ENCODE measurements at places on chromosomes 11 and 22.

GRCh38 chr22:25824828-25825423 lies 82.9 kb downstream of the MYO18B start:
- no peak for DNase-seq

DNA sequence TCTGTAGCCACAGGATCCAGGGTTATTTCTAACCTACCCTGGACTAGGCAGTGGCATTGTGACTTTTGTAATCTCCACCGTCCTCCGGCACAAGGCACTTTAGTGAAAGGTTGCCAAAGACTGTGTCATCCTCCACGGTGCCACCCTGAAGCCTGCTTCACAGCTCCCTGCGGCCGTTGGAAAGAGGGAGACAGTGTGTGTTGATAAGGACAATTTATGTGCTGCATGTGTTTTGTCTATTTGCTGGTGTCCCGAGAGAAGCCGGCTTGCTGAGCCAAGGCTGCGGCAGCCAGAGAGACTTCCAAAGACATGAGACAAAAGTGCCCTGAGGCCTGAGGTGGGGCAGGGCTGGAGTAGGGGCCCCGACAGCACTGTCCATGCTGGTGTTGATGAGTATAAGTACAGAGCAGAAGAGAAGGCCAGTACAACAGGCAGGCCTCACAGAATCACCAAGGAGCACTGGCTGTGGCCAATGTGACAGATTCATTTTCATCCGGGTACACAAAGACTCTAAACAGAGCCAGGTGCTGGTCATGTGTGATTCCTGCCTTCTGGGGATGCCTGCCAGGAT lies 40.9 kb downstream of the GALNT18 start:
- no peak for DNase-seq

GRCh38 chr11:123439616-123440015 lies 9.5 kb downstream of the GRAMD1B start:
- peak; percentile 37 for DNase-seq

DNA sequence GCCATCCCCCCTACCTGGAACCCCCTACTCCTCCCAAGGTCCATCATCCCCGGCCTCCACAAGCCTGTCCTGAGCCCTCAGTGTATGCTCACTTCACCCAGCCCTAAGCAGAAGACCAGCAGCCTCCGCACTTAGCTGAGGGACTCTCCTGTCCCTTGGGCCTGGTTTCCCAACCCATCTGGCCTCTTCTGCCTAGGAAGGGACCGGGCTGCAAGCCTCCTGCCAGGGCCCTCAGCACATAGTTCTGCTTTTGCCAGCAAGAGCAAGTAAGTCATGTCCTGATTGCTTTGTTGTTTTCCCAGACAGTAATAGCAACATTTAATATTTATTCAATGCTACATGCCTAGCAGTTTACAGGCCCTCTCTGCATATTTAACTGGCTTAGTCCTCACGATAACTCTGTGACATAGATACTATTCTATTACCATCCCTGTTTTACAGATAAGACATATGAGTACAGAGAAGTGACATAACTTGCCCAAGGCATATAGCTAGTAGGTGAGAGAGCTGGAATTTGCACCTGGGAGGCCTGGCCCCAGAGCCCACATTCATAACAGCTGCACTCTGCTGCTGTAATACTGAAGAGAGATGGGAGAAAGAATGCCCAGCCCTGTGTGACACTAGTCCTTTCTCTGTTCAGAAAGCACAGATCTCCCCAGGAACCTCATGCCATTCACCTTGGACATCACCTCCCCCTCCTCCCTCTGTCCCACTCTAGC lies 139.2 kb downstream of the PARVA start:
- DNase-seq: no peak

- DNase-seq: no peak
Observed at GRCh38 chr11:123797114-123797513, 9.0 kb downstream of the OR6M1 start.

- DNase-seq: no peak
Observed at GRCh38 chr11:3745161-3745560, 52.2 kb downstream of the NUP98 start.

- no peak for DNase-seq
Observed at GRCh38 chr22:41263704-41264103, 22.3 kb downstream of the RANGAP1 start.

GRCh38 chr22:33007485-33007884 lies 50.7 kb downstream of the SYN3 start:
- no peak for DNase-seq

DNA sequence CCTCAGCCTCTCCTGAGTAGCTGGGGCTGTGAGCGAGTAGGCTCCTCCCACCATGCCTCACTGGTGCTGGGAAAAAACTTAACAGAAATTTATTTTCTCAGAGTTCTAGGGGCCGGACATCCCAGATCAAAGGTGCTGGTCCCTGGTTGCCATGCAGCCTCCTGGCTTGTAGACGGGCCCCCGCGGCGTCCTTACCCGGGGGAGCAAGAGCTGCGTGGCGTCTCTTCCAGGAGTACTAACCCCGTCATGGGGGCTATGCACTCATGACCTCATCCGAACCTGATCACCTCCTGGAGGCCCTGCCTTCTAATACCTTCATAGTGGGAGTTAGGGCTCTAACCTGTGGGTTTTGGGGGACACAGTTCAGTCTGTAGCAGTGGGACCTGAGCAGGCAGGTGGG lies 2.6 kb downstream of the TRABD start:
- DNase-seq: no peak

GRCh38 chr11:60767388-60767811 lies 10.7 kb downstream of the MS4A15 start:
- peak; percentile 40 for DNase-seq

- peak; percentile 75 for DNase-seq
Observed at GRCh38 chr22:44181033-44181911, 547 bp downstream of the PARVG start.

GRCh38 chr22:18990355-18991137 lies 54.5 kb upstream of the PRODH start:
- no peak for DNase-seq

GRCh38 chr11:72642043-72642883 lies 32.0 kb downstream of the PDE2A start:
- peak; percentile 20 for DNase-seq

DNA sequence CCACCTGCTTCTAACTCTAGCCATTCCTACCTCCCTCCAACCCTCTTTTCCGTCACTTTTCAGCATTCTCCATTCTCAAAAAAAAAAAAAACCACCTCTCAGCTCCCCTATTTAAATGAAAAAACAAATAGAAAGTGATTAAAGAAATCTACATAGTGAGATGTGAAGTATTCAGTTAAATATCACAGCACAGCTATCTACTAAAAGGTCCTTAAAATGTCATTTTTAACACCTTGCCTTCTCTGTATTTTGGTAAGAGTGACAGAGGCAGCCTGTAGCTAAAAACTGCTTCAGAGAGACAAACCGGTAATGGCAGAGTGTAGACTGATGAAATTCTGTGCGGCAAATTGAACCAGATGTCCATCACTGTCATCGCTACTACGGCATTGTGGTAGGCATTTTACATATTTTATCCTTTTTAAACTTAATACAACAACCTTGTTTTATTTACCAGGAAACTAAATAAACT lies 346 bp upstream of the ALG9 start:
- DNase-seq: no peak

- DNase-seq: no peak
Observed at GRCh38 chr11:46290598-46291309, 13.3 kb downstream of the CREB3L1 start.

- DNase-seq: no peak
Observed at GRCh38 chr22:19039796-19040280, 82.4 kb downstream of the DGCR2 start.

- no peak for DNase-seq
Observed at GRCh38 chr11:35138606-35138942, 397 bp upstream of the CD44 start.

DNA sequence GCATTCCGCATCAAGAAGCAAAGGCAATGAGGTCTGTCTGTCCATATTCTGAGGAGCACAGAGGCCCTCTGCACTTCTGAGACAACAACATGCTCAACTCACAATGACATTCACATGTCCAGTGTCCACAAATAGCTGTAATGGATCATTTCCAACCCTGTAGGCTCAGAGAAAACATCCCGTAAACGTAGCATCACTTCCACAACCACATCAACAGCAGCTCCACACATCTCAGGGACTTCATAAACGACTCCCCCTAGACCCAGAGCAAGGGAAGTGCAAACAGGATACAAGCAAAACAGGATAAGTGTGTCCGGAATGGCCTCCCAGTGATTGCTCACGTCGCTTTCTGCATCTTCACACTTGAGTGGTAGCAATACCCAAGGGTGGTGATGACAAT lies 100.2 kb downstream of the SYN3 start:
- DNase-seq: no peak

DNA sequence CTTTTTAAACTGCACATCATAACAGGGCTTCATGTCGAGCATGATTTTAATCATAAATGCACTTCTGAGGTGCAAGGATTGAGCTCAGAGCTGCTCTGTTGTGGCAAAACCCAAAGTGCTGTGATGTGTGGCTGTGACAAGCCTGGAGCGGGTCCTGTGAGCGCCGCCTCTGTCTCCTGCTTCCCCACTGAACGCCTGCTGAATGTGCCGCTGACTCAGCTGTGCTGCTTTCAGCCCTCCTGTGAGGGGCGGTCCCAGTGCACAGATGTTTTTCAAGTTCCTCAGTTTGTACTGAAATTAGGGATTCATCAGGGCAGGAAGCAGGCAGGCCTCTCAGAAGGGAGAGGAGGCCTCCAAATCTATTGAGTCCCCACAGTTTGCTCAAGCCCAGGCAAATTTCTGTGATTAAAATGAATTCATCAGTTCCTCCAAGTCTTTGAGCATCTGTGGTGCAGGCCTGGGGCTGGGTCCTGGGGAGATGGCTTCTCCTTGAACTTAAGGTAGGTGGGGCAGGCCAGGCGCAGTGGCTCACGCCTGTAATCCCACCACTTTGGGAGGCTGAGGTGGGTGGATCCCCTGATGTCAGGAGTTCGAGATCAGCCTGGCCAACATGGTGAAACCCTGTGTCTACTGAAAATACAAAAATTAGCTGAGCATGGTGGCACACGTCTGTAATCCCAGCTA lies 3.0 kb upstream of the GTSE1 start:
- DNase-seq: peak; percentile 45

DNA sequence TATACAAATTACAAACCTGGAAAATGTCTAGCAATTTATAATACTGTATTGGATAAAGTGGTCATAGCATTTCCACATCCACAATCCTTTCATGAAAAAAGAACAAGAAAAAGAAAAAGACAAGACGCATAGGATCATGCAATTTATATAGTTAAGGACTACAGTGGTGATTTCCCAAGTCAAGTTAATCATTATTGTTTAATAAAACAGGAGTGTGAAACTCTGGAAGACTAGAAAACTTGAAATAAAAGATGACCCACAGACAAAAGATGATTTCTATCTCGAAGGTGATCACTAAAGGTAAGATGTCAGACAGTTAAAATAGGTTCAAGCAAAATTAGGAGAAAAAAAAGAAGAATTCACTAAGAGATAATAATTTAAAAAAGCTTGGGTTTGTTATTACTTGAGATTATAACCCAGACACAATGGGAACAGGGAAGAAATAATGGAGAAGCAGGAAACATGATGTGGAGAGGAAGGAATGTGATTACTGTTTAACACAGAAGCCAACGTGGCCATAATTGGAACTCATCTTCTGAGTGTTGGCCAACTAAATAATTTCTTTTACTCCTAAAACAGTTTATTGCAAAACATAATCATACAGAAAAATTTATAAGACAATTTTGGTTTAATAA lies 441.2 kb upstream of the ANO3 start:
- DNase-seq: no peak

DNA sequence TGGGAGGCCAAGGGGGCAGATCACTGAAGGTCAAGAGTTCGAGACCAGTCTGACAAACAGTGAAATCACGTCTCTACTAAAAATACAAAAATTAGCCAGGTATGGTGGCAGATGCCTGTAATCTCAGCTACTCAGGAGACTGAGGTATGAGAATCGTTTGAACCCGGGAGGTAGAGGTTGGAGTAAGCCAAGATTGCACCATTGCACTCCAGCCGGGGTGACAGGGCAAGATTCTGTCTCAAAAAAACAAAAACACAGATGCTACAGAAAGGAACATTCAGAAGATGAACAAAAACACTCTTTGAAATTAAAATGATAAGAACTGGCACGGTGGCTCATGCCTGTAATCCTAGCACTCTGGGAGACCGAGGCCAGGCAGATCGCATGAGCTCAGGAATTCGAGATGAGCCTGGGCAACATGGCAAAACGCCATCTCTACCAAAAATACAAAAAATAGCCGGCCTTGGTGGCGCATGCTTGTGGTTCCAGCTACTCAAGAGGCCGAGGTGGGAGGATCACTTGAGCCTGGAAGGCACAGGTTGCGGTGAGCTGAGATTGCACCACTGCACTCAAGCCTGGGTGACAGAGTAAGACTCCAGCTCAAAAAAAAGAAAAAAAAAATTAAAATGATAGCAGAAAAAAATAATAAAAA lies 8.5 kb downstream of the RAB6A start:
- no peak for DNase-seq

DNA sequence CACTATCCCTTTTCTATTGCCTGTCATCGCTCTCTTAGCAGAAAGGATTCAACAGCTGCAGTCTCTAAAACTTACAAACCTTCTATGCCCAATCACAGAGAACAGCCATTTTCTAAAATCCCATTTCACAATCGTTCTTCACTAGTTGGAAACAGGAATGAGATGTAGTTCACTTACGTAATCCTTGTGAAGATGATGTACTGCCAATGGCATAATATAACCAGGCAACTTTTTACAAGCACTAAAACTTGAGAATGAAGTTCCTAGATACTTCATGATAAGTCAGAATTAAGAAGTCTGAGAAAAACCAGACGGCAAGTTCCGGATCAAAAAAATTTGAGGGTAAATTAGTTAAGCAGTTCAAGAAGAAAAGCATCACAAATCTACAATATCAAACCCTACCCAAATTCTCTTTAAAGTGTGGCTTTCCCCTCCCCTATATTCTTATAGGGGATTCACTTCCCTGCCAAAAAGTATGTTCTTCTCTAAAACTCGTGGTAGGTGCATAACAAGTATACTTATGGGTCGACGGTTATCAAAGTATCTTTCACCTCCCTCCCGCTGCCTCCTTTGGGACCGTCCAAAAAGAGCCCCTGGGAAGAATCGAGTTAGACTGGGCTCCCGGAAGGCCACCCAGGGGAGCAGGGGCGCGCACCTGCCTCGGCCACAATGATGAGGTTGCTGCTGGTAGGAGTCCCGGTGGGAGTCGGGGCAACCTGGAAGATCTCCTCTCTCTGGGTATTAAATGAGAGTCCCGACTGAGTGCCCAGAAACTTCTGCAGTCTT lies 666 bp downstream of the MSANTD4 start:
- no peak for DNase-seq

DNA sequence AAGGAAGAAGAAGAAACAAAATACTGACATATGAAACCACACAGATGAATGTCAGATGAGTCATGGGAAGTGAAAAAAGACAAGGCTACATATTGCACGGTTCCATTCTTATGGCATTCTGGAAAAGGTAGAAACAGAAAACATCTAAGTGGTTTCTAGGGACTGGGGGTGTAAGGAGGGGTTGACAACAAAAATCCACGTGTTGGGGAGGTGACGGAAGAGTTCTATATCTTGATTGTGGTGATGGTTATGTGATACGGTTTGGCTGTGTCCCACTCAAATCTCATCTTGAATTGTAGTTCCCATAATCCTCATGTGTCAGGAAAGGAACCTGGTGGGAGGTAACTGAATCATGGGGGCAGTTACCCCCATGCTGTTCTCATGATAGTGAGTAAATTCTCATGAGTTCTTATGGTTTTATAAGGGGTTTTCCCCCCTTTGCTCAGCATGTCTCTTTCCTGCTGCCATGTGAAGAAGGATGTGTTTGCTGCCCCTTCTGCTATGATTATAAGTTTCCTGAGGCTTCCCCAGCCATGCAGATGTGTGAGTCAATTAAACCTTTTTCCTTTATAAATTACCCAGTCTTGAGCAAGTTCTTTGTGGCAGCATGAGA lies 6.4 kb upstream of the ARFGAP3 start:
- DNase-seq: peak; percentile 28

Data from activated T-cell treated with anti-CD3 and anti-CD28 coated beads, Interleukin-2, amount 50 U/mL, for 72 hours (primary cell).